ENCODE measurements at places on chromosomes 2 and 18.
A peak's percentile ranks its signal among the peaks of the same experiment; 100 is the strongest.

GRCh38 chr2:1546023-1546591, 132.8 kb downstream of the TPO start:
- peaks cover 10% of the 10 kb centered on the region for H3K4me1 ChIP-seq
- peaks cover 34% of the 10 kb centered on the region for H3K27me3 ChIP-seq
- no peak overlapping the region for H3K27ac ChIP-seq
- peak; percentile 76 for DNase-seq
- no peaks in the 10 kb centered on the region for H3K36me3 ChIP-seq
- no peak overlapping the region for H3K4me3 ChIP-seq

DNA sequence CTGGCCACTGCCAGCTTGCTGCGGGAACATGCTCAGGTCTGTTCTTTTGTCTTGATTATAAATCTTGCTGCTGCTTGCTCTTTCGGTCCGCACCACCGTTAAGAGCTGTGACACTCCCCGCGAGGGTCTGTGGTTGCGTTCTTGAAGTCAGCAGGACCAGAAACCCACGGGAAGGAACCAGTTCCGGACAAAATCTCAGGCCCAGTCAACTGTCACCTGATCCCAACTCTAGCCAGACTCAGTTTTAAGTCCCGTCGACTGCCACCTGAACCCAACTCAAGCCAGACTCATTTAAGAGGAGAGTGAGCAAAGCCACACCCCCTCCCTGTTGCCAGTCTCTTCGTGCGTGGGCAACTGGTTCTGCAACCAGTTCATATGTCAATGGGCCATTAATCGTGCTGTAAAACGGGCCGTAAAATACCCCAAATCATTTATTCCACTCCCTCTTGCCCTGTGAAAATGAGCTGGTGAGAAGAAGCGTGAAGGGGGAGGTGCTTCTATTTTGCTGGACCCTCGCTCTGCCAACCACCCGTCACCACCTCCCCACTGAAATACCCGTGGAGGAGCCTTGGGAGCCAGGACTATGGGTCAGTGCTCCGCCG, 224.3 kb downstream of the NDUFA10 start:
- H3K4me1 ChIP-seq, result no peaks in the 10 kb centered on the region
- H3K36me3 ChIP-seq, result no peaks in the 10 kb centered on the region
- no peak overlapping the region for H3K4me3 ChIP-seq
- no peak overlapping the region for H3K27ac ChIP-seq
- peaks cover 22% of the 10 kb centered on the region for H3K27me3 ChIP-seq

GRCh38 chr2:112566104-112566503, 18.3 kb upstream of the CHCHD5 start:
- H3K36me3 ChIP-seq, result peaks cover 67% of the 10 kb centered on the region
- no peaks in the 10 kb centered on the region for H3K4me1 ChIP-seq
- no peaks in the 10 kb centered on the region for H3K27me3 ChIP-seq
- H3K27ac ChIP-seq, result no peak overlapping the region

DNA sequence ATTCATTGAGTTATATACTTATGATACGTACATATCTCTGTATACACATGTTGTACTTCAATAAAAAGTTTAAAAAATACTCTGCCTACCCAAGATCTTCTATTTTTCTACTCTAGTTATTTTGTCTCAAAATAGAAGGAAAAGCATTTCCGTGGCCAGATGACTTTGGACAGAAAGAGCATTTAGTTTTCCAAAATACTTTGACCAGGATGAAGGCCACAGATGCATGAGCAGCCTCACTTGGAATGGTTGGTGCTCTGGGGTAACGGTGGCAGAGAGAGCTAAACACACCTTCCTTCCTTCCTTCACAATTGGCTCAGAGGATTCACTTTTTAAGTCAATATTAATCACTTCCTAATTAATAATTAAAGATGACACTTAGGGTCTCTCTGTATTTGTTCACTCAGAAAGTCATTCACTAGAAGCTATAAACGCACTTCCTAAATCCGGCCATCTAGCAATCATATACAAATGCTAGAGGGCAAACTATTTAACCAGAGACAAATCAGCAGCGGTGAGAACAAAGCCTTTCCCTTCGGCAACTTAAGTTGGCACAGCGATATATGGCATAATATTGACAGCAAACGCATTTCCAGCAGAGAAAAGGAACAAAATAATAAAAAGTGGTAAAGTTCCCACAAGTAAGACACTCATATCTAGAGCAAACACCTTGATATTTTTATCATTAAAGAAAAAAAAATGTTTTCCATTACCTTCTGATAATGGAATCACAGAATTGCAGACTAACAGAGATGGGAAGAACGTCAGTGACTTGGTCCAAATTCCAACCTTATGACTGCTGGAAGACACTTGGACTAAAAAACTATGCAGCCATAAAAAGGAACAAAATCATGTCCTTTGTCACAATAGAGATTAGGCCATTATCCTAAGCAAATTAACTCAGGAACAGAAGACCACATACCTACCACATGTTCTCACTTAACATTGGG, 55.9 kb upstream of the NARS1 start:
- no peaks in the 10 kb centered on the region for H3K27me3 ChIP-seq
- no peaks in the 10 kb centered on the region for H3K4me1 ChIP-seq
- peaks cover 30% of the 10 kb centered on the region for H3K36me3 ChIP-seq
- no peak overlapping the region for H3K4me3 ChIP-seq
- H3K27ac ChIP-seq, result no peak overlapping the region

DNA sequence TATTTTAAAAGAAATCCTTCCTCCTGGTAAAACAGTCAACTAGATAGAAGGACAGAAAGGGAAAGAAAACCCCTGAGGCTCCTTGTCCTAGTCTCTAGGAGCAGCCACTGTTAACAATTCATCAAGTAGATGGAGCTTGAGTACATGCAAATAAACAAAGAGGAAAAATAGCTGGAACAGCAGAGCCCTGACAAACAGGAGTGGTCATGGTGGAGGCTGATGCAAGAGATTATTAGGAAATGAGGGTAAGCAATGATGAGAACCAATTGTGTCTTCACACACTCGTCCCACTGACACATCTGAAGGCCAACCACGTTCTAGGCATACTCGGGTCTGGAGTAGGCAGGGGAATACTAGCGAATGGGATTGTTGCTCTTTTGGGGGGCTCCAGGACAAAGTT, 9.2 kb downstream of the DLGAP1 start:
- peaks cover 10% of the 10 kb centered on the region for H3K4me1 ChIP-seq
- H3K36me3 ChIP-seq, result no peaks in the 10 kb centered on the region
- DNase-seq, result no peak
- H3K27ac ChIP-seq, result no peak overlapping the region
- peaks cover 44% of the 10 kb centered on the region for H3K27me3 ChIP-seq
- no peak overlapping the region for H3K4me3 ChIP-seq

- H3K27me3 ChIP-seq, result peaks cover 17% of the 10 kb centered on the region
- H3K4me3 ChIP-seq, result no peak overlapping the region
- H3K27ac ChIP-seq, result no peak overlapping the region
These were observed 229.2 kb downstream of the MYT1L start for GRCh38 chr2:2101924-2102323.

DNA sequence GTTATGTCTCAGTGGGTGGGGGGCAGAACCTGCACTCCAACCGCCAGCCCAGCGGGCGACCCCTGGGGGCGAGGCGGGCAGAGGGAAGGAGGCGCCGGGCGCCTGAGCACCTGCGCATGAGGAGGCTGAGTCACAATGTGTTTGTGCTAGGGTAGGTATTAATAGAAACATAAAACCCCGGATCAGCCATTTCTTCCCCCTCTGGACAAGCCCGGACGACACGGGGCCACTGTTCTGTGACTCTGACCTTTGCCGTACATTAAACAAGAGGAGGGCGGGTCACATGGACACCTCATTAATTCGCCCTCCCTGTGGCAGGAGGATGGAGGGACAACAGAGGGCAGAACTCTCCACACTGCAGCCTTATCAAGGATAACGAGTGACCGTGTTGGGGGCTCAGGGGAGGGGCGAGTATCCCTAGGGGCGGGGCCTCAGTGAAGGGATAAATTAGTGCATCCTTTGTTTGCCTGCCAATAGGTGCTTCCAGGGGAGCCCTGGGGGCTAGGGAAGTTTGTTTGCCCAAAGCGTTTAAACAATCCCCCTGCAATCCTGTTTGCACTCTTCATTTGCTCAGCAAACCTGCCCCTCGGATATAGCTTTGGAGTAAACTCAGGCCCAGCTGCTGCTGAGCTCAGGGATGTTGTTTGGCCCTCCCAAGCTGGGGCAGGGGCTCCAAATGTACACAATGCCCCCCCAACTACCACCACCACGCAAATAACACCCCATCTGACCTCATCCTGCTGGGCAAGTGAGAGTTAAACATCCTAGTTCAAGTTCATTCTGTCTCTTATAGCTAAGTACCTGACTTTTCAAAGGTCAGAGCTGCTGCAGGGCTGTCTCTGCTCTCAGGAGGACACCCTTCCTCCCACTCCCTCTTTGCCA, 171.2 kb upstream of the GLI2 start:
- H3K4me3 ChIP-seq, result no peak overlapping the region
- DNase-seq, result no peak
- H3K4me1 ChIP-seq, result no peaks in the 10 kb centered on the region
- H3K27ac ChIP-seq, result no peak overlapping the region
